ENCODE measurements at places on chromosomes 4 and X.

DNA sequence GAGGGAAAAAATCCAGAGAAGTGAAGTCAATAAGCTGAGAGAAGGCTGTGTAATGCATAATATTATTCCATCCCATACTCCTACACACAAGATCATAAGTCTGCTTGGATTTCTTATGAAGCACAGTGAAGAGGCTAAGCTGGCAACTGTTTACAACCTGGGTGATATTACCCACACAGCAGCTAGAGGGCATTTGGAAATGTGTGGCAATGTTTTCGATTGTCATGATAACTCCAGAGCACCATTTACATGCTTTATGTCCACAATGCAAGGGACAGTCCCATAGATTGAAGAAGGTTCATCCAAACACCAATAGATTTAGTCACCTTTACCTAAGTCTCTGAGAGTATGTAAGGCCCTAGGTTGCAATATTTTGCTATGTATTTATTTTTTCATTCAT lies 412.2 kb downstream of the PPP3CA start:
- DNase-seq, result no peak
- H3K4me1 ChIP-seq, result no peaks in the 10 kb centered on the region
- H3K36me3 ChIP-seq, result no peaks in the 10 kb centered on the region
- H3K27me3 ChIP-seq, result no peaks in the 10 kb centered on the region

GRCh38 chr4:184019076-184019475 lies 114.0 kb downstream of the STOX2 start:
- H3K4me1 ChIP-seq, result peaks cover 49% of the 10 kb centered on the region
- H3K27me3 ChIP-seq, result peaks cover under 1% of the 10 kb centered on the region
- peak overlapping the region; percentile 24 for H3K27ac ChIP-seq

DNA sequence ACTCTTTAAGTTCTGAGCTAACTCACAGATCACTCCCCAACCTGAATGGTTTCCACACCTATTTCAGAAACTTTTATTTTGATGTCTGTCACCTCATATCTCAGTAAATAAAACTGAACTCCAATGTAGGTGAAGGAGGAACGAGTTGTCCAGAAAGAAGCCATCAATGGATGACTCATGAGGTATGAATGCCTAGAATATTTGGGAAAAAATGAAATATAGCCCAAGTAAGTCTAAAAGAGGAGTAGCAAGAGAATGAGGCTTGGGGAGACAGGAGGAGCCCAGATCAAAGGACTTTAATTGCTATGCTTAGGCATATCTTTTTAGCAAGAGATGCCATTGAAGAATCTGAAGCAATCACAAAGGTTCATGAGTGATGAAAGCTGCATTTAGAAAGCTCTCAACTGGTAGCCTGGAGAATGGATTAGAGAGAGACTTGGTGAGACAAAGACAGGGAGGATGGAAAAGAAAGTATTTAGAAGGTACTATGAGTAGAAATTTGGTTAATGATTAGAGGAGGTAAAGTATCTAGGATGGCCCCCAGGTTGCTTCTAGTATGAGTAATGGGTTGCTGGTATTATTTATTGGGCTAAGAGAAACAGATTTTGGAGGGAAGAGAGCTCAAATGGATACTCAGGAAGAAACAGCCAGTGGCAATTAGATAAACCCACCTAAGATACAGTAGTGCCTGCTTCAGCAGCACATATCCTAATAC lies 39.4 kb downstream of the NOCT start:
- DNase-seq, result no peak
- H3K36me3 ChIP-seq, result peaks cover 66% of the 10 kb centered on the region
- peaks cover 12% of the 10 kb centered on the region for H3K4me1 ChIP-seq
- H3K27me3 ChIP-seq, result no peaks in the 10 kb centered on the region

- peaks cover 4% of the 10 kb centered on the region for H3K27me3 ChIP-seq
- no peak overlapping the region for H3K4me3 ChIP-seq
- peaks cover 15% of the 10 kb centered on the region for H3K4me1 ChIP-seq
- DNase-seq, result no peak
- no peak overlapping the region for H3K27ac ChIP-seq
- H3K36me3 ChIP-seq, result no peaks in the 10 kb centered on the region
Measured at GRCh38 chr4:189022440-189023035, 883.3 kb downstream of the TRIML1 start.
